Stimulated activated CD4-positive, alpha-beta T cell treated with anti-CD3 and anti-CD28 coated beads, TNF-alpha, amount 100 ng/mL, for 1 hour (primary cell): ENCODE measurements at places on chromosomes 1 and 21.

DNA sequence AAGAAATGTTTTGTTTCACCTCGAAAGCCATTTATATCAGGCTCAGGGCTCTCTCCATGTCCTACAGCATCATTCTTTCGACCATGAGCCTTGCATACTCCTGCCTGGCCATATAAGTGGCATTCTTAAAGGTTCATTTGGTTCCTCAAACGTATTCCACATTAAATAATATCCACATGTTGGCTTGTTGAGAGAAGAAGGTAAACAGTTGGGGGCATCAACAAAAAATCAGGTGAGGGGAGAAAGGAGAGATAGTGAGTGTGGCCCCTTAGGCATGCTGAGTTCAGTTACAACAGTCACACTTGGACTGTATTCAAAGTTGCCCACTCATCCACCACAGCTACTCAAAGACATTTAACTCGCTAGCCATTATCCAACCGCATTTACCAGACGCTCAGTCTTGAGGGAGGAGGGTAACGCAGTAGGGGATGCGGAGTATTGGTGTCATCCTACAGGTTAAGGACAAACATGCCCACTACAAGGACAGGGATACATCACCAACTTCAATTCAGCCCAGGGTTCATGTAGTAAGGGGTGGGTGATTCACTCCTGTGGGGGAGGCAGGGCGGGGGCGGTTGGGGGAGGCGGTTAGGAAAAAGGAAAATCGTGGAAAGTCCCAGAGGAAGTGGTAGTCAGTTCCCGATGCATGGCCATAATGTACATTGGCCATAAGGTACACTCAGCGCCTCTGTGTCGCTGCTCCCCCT, 1.4 kb downstream of the ZNF697 start:
- DNase-seq: no peak

- DNase-seq: no peak
These were observed 48.5 kb downstream of the PIGK start for GRCh38 chr1:77170687-77171086.

GRCh38 chr1:19734056-19734455, 65.7 kb downstream of the TMCO4 start:
- no peak for DNase-seq

DNA sequence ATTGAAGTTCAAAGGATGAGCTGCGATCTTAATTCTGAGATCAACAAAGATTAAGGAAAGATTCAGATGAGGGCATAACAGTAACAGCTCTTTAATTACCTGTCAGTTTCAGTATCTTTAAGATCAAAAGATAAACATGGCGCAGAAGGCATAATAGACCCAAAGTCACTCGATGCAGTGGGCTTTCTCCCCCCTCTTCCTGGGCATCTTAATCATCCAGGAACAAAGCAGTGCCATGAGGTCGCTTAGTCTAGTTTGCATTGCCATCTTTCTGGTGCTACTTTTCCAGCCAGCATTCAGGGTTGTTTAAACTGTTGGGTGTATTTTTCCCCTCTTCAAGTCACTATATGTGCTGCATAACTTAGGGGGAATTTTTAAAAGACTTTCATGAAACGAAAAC, 72.3 kb downstream of the HUNK start:
- no peak for DNase-seq

GRCh38 chr1:100736746-100737145, 17.2 kb downstream of the VCAM1 start:
- no peak for DNase-seq

DNA sequence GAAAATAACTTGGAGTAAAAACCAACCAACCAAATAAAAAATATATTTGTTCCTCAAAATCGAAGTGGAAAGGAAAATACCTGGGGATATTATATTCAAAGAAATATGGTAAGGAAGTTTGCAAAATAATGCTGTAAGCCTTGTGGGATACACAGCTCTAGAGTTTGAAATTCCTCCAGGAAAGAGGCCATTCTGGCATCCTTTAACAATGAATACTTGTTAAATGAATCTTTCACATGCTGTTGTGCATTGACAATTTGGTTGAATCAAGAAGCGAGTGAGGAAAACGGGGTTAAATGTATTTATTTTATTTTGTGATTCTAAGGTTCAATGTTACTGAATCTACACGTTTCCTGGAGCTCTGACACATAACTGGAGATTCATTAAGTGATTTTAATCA, 30.5 kb upstream of the NTNG1 start:
- DNase-seq: no peak

DNA sequence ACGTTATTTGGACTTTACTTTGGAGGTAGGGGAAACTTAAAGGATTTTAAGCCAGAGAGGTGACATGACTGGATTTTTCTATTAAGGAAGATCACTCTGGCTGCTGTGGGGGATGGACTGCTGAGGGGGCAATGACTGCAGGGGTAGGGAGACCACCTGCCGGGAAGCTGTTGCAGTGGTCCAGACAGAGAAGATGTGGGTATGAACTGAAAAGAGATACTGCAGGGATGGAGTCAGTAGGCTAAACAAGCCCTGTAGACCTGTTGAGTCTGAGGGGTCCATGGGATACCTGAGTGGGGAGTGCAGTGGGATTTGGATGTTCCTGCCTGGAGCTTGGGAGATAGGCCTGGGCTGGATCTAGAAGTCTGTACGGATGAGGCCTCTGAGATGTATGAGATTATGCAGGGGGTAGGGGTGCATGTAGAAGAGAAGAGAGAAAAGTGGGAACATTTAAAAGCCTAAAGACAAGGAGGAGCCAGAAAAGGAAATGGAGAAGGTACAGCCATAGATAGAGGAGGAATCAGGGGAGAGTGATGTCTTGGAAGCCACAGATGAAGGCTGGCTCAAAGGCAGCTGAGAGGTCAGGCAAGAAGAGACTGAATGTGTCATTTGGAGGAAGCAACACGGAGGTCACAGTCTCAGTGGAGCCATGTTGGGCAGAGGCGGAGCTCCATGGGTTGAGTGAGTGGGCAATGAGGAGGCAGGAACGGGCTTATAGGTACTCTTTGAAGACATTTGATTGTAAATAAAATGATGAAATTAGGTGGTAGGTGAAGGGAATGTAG, 25.9 kb upstream of the KCNA2 start:
- no peak for DNase-seq

- DNase-seq: no peak
These were observed 4.6 kb downstream of the GFI1 start for GRCh38 chr1:92481971-92482664.

DNA sequence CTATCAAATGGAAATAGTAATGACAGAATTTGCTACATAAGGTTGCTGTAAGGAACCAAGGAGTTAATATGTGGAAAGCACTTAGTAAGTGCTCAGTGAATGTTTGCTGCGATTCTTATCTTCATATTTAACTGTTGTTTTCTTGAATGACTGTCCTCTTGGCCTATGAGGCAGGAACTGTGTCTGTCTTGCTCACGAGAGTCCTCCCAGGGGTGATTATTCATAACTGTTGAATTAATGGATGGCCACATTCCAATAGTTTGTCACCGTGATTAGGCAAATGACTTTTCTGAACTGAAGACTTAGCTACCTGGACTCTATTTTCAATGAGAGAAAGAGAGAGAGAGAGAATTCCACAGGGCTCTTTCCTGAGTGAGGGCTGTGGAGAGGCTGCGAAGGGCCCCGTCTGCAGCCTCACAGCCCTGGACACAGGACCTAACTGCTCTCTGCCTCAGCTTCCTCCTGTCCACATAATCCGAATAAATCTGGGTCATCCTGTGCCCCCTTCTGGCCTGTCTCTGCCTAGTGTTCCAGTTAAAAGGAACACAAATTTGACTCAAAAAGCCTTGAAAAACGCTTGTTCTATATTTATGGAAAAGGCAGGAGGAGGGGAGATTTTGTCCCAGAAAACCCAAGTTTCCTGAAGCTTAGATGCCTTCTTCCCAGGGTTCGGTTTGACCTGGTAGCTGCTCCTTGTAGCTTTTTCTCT, 8.5 kb downstream of the EDN2 start:
- DNase-seq: no peak

DNA sequence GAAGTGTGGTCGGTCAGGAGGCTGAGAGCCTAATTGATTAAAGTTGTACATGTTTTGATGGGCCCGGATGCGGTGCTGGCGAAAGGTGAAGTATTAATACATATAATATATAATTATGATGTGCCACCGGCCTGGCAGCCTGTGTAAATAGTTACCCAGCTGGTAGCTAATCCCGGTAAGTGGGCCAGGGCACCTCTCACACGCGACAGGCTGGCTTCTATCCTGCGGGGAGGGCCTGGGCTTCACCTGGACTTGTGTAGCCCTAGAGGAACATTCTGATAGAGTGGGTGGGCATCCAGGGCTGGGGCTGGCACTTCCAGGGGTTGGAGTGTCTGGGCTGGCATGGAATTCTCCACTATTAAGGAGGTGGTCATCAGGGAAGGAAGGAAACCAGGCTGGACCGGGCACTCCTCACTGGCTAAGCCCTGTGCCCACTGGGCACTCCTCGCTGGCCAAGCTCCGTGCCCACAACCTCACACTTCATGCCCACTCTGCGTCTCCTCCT, 48.3 kb downstream of the IGSF21 start:
- DNase-seq: no peak
